ENCODE measurements at places on chromosomes 1 and 21.
A peak's percentile ranks its signal among the peaks of the same experiment; 100 is the strongest.

DNA sequence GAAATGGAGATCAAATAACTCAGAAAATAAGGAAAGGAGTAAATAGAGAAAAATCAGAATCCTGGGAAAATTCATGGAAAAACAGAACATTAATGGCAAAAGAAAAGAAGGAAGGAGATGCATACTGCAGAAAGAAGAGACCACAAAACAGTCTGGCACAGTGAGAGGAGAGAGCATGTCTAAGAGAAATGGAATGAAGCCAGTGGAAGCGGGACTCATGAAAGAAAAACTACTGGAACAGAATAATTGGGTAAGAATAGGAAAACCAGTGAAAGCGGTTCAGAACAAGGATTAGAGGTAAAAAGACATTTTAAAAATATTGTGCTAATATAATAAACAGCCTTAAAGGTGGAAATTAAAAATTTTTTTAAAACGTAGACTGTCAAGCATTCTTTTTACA is 93.6 kb upstream of the GREM2 start:
- DNase-seq, result no peak

GRCh38 chr21:39707316-39707715 is 37.7 kb upstream of the IGSF5 start:
- DNase-seq, result no peak

- no peak for DNase-seq
Measured at GRCh38 chr1:34887593-34887992, 28.0 kb upstream of the SMIM12 start.

DNA sequence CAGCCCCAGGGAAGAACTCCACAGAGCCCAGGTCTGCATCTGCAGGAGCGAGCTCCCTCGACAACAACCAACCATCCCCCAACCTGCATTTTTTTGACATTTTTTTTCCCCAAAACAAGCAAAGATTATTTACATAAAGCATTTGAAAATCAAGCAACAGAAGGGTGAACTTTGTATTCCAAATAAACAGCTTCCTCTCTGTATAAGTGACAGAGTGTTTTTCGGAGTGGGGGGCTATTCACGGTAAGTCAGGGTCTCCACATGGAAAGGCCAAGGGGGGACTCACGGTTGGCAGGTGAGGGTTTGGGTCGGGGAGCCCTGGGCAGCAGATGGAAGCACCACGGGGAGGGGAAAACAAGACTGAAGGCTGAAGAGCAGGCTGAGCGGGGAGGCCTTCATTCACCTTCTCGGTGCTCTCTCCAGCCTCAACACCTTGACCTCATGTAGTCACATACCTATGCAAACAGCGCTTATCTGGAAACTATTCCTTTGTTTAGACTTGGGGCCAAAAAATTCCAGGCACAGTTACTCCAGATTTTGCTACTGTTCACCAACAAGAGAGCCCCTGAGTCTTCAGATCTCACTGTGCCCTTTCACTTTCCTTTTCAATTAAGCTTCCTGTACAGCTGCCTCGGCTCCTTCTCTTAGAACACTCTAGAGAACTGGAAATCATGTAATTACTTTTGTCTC is 27.6 kb downstream of the C2CD2 start:
- peak; percentile 63 for DNase-seq

DNA sequence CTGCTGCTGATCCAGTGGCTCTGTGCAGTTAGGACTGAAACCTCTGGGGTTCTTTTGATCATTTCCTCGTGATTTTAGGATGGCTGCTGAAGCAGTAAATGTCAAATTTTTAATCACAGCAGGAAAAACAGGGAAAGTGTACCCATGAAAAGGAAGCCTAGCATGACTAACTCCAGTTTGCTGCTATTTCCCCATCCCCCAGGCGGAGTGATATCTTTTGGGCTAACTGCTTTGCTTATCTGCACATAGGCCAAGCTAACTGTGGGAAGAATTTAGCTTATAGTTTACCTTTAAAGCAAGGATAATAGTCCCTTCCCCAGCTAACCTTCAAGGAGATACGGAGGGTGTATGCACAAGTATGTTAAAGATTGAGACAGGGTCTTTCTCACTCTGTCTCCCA is 149.8 kb upstream of the TNR start:
- DNase-seq, result no peak

DNA sequence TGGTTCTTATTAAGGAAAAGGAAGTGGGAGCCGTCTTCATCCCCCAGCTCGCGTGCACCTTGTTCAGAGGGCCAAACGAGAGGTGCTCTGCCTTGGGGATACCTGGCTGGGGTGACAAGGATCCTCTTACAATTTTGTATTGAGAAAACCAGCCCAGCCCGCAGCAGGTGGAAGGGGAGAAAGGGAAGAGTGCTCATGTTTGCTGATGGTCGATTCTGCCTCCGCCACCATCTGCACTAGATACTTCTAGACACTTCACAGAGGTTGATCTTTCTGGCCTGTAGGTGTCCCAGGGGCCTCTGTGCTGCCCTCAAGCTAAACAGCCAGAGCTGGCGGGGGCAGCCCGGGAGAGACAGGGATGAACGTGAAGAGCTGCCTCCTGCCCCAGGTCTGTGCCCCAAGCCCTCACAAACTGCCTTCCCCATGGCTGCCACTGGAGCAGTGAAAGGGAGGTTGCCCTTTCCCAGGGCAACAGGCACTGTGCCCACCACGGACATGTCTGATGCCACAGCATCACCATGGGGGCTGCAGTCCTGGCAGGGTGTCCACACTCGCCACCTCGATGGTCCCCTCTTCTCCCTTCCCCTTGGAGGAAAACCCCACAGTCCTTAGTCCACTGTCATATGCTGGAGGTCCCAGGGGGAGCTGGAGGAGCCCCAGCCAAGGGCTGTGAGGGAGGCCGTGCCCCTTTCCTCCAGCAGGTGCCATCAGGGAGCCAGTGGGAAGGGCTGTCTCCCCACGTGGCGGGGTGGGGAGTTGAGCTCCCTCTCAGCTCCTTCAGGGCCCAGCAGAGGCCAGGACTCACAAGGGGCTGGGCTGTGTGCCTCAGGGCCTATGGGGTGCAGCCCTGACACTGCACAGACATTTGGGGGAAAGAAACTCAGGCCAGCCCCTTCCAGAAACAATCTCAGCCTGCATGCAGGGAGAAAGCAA is 8.1 kb downstream of the ADPRS start:
- DNase-seq, result no peak

GRCh38 chr1:227996187-227996950 is 10.4 kb upstream of the WNT3A start:
- no peak for DNase-seq

- peak; percentile 58 for DNase-seq
Measured at GRCh38 chr21:36079010-36079649, 9.3 kb downstream of the CBR1 start.

GRCh38 chr1:155892796-155893195 is 18.4 kb downstream of the RIT1 start:
- DNase-seq, result no peak

DNA sequence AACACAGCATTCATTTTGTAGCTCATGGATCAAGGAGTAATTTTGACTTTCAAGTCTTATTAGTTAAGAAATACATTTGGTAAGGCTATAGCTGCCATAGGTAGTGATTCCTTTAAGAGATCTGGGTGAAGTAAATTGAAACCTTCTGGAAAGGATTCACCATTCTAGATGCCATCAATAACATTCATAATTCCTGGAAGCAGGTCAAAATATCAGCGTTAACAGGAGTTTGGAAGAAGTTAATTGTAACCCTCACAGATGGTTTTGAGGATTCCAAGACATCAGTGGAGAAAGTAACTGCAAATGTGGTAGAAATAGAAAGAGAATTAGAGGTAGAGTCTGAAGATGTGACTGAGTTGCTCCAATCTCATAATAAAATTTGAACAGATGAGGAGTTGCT is 216.6 kb downstream of the GREM2 start:
- no peak for DNase-seq

GRCh38 chr1:239260842-239261241 is 125.5 kb upstream of the CHRM3 start:
- DNase-seq, result no peak

DNA sequence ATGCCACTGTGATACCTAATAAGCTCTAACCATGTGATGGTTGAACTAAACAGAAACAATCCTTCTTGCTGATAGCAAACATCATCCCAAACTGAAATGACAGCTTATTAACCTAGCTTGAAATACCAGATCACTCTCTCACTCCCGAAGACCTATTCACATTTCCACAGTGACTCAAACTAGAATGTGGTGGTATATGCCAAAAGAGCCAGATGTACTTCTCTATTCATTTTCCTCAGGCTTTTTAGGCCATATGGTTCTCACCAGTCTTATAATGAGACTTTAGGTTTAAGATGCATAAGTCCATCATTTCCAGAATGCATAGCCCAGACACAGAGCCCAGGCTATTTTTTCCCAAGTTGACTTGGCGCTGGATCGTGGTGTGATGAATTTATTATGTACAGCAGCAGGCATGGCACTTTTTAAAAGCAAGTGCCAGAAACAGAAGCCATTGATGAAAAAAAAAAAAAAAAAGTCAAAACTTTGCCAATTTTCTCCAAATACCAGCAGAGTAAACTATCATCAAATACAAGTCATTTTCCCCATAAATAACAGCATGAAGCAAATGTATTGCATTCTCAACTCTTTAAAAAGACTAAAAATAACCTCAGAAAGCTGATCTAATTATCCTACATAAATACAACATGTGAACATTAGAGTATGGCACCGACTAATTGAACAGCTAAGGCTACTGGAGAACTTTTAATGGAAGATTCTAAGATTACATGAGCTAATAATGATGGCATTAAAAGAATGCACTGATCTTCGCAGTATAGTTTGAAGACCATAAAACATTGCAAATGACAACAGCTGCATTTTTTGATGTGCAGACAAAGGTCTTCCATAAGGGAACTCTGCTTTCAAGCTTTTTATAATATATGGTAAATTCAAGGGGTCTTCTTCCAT is 365.4 kb downstream of the LRRIQ3 start:
- DNase-seq, result no peak

DNA sequence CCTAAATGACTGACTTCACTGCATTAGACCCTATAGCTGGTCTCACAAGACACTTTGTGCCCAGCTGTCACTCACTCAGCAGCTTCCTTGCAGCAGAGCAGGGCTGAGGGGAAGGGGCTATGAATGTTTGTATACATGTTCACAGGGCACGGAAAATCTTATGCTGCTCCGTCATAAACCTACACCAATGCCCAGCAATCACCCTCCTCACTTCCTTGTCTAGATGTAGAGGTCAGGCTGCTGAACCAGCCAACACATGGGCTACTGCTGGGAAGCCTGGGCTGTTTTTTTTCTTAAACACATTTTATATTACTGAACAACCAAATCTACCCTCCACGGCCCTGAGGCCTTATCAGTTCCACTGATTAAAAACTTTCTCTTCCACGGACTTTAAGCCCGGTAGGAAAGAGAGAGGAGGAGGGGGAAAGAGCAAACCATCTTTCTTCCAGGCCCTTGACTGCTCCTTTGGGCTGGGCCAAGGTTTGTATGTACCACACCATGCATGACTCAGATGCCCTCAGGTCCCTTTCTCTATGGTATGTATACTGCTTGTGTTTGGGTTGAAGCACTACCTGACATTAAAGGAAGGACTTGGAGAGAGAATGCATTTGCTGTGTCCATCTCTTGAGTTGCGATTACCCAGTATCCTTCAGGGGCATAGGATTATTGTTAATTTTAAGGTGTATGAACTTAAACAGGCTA is 12.7 kb downstream of the MTFR1L start:
- DNase-seq, result no peak

DNA sequence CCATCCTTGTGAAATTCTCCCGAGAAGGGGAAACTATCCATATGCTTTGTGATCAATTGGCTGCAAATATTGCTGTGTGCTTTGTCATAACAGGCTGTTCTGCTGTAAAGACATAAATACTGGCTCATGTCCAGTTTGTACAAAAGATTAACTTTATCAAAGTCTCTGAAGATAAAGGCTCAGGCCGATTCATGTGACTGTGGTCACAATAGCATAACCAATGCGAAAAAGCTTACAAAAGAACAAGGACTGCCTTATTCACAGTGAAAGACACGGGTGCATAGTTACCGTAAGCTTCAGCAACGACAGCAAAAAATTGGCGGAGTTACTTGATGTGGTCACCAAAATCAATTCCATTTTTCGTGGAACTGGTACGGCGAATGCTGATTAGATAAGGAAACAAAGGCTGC is 173.6 kb upstream of the CHRM3 start:
- no peak for DNase-seq

- no peak for DNase-seq
Measured at GRCh38 chr1:178324003-178324402, 172.8 kb downstream of the CLEC20A start.

GRCh38 chr1:224635356-224635755 is 19.2 kb downstream of the CNIH3 start:
- DNase-seq, result no peak

DNA sequence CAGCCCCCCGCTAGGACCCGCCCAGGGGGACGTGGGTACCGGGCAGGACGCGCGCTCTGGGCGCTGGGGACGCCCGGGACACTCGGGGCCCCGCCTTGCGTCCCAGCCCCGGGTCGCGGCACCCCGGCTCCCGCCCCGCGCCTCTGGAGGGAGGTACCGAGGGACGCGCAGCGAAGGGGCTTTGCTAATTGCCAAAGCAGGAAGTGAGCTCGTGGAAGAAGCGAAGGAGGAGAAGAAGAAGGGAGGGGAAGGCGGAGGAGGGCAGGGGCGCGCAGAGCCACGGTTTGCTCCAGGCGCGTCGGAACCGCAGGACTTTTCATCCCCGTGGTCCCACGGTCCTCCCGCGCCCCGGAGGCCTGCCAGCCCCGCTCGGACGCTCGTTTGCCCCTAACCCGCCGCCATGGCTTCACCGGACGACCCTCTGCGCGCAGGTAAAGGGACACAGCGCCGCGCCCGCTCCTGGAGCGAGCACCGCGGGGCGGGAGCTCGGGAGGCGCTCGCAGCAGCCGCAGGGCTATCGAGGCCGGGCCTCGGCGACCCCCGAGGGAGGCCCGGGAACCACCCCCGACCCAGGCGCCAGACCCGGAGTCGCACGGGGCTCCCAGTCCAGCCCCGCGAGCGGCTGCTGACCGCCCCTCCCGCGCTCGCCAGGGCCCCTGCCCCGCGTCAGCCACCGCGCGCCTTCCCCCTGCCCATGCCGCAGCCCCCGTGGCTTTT is 1.3 kb downstream of the EDARADD start:
- peak; percentile 60 for DNase-seq

- DNase-seq, result no peak
Measured at GRCh38 chr21:36689324-36689723, 9.6 kb upstream of the SIM2 start.

- no peak for DNase-seq
Measured at GRCh38 chr1:43942411-43942810, 4.3 kb upstream of the IPO13 start.

DNA sequence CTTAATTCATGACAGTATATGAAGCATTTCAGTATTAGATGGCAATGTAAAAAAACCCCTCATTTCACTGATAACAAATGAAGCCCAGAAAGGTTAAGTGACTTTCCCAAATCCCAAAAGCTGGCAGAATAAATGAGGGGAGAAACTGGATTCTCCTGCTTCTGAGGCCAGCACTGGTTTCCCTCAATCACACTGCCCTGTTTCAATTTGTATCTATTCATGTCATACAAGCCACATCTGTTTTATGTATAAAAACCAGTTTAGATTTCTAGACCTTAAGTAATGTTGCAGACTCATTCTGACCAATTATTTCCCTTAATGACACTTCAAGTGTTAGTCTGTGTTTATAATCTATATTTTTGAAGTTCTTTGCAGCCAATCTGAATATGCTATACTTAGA is 16.8 kb downstream of the PLPPR4 start:
- DNase-seq, result no peak
